Gastroesophageal sphincter (tissue), 4 donors: ENCODE measurements at places on chromosomes 1 and 21.

DNA sequence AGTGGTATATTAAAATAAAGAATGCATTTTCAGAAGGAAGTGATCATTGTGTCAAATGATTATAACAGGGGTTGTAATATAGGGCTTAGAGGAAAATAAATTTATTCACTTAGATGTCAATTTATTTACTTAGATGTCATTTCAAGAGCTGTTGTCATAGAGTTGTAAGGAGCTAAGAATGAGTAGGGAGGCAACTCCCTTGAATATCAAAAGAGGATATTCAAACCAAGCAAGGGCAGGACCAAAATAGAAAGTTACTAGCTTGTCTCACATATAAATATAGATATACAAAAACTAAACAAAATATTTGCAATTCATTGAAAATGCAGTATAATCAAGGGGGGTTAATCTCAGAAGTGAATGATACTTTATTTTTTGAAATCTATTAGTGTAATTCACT is 16.0 kb upstream of the RASAL2 start:
- no peak for ATAC-seq

DNA sequence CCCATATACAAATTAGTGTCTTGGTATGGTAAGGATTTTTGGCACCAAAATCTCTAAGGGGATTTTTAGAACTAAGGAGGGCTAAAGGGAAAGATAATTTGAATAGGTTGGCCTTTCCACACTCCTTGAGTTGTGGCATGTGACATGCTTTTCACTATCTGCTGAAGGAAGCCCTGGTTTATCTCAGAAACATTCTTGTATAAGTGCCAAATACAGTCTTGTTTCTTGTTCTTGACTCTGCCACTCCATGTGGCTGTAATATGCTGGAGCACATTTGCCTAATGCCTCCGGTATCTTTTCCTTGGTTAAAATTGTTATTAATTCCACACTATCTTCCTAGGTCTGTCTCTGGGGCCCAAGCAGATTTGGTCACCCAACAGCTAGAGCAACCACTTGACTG is 457.0 kb downstream of the USP25 start:
- no peak for ATAC-seq

DNA sequence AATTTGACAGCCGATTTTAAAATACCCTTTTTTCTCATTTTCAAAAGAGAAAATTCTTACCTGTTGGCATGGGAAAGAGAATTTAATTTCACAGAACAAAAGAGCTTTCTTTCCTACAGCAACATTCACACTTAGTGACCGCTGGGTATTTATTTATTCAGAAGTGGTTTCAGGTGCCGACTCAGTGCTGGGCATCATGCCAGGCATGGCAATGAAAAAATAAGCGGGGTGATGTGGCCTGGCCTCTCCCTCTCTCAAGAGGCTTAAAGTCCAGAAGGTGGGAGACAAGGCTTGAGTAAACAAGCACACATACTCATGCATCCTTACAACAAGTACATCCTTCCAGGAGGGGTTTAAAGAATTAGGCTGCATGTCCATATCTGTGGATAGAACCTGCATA is 4.1 kb upstream of the PCP4 start:
- no peak for ATAC-seq

- ATAC-seq = no peak
Observed at GRCh38 chr1:11492235-11492634, 13.3 kb downstream of the DISP3 start.

GRCh38 chr1:108785264-108785663 is 38.8 kb downstream of the STXBP3 start:
- ATAC-seq = no peak

DNA sequence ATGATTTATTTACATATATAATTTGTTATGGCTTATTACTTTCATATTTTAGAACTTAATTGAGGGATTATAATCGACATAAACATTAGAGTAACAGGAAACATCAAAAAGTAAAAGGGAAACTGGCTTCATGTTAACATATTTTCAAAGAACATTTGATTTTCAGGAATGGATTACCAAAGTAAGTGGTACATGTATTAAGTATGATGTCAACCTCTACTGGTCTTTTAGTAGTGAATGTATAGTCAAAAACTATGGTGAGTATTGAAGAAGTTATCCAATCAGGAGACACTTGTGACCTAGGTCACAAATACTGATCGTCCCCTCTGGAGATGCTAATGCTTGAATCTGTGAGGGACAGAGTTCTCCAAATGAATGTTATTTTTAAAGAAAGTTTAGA is 768.9 kb upstream of the ADGRL4 start:
- ATAC-seq = no peak

DNA sequence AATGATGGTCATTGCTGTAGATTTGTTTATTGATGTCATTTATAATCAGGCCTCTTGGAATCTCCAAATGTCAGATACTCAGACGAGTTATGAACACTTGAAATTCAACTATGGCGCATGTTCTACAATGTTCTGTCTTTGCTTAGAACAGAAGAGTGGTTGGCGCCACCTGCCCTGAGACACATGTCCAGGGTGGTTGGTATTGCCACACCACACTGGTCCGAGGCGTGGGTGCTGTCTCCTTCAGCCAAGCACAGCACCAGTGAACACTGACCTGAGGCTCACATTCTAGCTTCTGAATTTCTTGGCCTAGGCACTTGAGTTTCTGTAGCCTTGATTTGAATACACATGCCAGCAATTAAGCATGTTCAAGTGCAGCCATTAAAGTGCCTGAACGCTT is 10.1 kb upstream of the BMP8A start:
- no peak for ATAC-seq

GRCh38 chr1:159428536-159428935 is 3.5 kb upstream of the OR10J4 start:
- ATAC-seq = no peak

DNA sequence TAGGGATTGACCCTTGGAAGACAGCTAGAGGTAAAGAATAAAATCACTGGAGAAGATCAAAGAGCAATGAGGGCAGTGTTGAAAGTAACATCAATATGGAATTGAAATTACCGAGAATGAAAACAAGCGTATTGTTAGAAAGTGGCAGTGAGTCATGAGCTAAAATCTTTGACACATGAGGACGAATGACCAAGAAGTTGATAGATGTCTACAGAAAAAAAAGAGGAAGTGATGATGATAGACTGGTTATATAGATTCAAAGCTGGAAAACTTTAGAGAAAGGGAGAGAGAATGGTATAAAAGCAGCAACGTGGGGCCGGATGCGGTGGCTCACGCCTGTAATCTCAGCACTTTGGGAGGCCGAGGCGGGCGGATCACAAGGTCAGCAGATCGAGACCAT is 12.5 kb upstream of the DNM3 start:
- no peak for ATAC-seq

DNA sequence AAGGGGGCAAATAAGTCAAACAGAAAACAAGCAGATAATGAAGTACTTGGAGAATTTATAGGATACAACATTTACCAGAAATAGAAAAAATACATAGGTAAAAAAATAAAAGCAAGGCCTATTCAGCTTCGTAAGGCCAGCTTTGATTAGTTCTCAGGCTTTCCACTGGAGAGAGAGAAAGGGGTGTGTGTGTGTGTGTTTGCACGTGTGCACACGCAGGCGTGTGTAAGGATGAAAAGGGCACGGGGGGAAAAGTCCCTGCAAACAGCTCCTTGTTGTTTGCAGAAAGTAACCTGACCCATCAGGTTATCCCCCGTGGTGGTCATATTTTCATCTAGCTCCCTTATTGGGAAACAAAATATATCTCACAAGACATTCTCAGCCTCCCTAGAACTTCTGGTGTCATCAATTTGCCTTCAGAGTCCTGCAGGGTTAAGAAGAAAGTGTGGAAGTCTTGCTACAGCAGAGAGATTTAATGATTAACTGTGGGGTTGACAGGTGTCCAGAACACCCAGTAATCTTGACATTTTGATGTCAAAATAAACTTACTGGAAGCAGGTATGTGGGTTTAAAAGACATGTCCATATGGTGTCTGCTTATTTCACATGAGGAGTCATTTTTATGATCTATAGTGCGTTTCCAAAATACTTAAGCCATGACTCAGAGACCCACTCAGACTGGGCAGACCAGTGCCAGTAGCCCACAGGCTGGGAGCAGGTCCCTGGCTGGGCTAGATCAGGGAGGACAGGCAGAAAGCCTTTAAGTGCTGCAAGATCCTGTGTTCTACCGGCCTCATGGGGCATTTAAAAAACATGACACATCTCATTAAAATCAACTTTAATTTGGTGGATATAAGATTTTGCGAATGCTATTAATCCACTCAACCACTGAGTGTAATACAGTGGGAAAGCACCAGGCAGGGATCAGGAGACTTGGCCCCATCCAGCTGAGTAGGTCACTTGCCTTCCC is 487.6 kb upstream of the CAMK1G start:
- no peak for ATAC-seq

- ATAC-seq = peak; percentile 88
Observed at GRCh38 chr1:77888081-77888780, at the start of gene NEXN. Gene NEXN, plus strand, starts transcription at chr1:77888624. Its CDS starts 27,483 bp downstream, at chr1:77916107.

DNA sequence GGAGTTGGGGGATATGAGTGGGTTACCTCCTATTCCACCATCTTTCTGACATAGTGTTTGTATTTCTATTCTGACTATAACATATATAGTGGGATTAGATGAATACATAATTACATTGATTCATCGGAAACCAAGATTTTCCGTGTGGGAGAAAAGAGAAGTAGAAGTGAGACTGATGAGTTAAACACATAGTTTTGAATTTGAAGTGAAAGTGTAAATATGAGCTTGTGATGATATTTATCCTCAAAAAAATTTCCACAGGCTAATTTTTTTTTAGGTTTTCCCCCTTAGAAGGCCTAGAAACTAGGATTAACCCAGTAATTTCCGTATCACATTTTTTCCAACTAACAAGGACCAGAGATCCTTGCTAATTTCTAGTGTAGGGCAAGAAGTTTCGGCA is 6.9 kb downstream of the CD1B start:
- ATAC-seq = no peak

DNA sequence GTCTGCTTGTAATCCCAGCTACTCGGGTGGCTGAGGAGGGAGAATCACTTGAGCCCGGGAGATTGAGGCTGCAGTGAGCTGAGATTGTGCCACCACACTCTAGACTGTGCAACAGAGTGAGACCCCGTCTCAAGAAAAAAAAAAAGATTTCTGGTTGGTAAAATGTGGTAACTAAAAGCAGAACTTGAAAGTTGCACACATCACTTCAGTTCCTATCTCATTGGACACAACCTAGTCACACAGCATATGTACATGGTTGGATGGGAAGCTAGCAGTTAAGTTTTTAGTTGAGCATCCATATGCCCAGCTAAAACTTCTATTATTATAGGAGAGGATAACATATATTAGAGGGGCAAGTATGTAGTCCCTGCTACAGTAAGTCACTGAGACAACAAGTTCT is 22.1 kb downstream of the BCAS2 start:
- no peak for ATAC-seq

GRCh38 chr1:66273656-66274055 is 260.3 kb upstream of the SGIP1 start:
- ATAC-seq = no peak

GRCh38 chr21:15204970-15205286 is 140.1 kb upstream of the NRIP1 start:
- ATAC-seq = no peak

GRCh38 chr1:81179242-81179641 is 621.5 kb upstream of the ADGRL2 start:
- no peak for ATAC-seq

DNA sequence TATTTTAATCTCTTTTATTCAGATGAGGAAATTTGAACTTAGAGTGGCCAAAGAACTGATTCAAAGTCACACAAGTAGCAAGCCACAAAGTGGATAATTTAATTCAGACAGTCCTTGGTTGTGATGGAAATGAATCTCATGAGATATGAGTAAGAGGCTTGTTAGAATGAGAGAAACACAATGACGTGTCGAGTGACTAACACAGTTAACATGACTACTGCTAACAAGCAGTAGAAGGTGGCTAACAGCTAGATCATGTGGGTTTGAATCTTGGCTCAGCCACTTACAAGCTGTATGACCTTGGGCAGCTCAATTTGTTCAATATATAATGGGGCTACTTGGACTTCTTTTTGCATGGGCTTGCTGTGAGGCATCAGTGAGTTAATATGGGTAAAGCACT is 104.5 kb upstream of the LMO4 start:
- peak; percentile 37 for ATAC-seq

GRCh38 chr1:50295566-50295965 is 127.7 kb downstream of the DMRTA2 start:
- no peak for ATAC-seq

DNA sequence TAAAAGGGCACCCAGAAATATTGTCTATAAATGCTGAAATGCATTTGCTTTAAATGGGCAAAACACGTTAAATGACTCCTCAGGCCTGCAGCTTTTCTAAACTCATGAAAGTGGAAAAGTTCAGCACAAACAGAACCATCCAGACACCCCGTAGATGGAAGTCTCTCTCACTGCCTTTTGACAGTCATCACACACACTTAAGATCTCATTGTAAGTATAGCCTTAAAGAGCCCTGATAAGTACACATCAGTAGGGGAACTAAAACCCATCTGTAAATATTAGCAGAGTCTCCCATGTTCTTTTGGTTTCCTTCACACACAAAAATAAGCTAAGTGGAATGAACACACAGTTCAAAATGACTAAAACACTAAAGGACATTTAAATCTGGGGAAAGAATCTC is 166.7 kb downstream of the LTN1 start:
- no peak for ATAC-seq

- ATAC-seq = no peak
Observed at GRCh38 chr1:94350350-94350924, 67.8 kb upstream of the ABCD3 start.

- ATAC-seq = no peak
Observed at GRCh38 chr21:44510109-44510507, 29.9 kb downstream of the KRTAP10-1 start.

- ATAC-seq = no peak
Observed at GRCh38 chr1:11802616-11802972, 3.2 kb downstream of the MTHFR start.

DNA sequence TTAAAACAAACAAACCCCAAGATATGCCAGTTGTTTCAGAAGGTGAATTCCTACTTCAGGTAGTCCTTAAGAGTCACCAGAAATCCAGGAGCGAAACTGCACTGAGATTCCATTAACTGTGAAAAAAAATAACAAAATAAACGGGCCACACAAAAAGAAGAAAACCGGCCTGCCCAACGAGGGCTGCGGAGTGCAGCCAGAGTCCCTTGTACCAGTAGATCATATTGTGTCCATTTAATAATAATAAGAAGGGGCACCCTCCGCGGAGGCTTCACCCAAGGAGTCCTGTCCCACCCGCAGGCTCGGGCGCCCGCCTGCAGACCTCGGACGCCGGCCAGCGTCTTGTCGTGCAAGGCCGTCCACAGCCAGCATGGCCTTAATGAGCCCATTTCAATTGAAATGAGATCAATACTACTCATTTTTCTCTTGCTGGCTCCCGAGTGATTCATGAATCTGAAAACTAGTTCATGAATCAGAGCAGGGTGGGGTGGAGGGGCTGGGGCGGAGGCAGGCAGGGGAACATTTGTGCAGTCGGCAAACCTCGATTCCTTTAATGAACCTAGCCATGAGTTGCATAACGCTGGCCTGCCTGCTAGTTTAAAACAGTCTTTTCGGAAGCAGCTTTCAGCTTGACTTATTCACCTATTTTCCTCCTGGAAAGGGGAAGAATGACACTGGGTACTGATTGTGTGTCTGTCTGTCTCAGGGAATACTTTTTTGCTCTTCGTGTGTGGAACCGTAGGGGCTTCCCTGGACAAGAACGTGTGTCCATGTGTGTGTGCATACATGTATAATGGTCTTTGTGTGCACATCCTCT is 113.1 kb upstream of the IRF2BP2 start:
- peak; percentile 49 for ATAC-seq
